AG08395 (cell line): ENCODE measurements at places on chromosomes 12 and 14.

- DNase-seq, result no peak
Observed at GRCh38 chr14:45526715-45527549, 273.9 kb upstream of the MIS18BP1 start.

DNA sequence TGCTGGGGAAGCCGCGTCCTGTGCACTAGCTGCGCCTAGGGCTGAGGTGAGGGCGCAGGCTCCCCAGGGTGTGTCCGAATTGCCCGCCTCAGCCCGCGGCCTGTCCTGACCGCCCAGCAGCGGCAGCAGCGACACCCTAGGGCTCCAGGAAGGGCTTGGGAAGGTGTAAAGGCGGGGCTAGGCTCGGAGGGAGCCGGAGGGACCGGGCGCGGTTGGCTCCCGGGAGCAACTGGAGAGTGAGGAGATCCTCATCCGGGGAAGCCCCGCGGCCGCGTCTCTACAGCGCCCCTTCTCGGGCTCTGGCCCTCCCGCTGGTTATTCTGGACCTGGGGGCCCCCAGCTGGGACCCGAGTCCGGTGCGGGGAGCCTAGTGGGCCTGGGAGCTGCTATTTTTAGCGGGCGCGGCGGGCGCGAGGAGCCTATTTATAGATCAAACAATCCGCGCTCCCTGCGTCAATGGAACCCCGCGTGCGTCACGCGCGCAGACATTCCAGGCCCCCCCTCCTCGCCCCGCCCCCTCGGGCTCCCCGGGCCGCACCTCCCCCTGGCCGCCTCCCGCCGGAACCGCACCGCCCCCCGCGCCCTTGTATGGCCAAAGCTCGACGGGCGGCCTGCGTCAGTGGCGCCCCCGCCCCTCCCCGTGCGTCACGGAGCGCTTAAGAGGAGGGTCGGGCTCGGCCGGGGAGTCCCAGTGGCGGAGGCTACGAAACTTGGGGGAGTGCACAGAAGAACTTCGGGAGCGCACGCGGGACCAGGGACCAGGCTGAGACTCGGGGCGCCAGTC, at the start of gene NR4A1:
TSS of gene NR4A1 (plus strand) at position 685 of the 784 bp plus-strand sequence. CDS start 2,887 bp downstream, outside the sequence.
- DNase-seq, result peak; percentile 98

DNA sequence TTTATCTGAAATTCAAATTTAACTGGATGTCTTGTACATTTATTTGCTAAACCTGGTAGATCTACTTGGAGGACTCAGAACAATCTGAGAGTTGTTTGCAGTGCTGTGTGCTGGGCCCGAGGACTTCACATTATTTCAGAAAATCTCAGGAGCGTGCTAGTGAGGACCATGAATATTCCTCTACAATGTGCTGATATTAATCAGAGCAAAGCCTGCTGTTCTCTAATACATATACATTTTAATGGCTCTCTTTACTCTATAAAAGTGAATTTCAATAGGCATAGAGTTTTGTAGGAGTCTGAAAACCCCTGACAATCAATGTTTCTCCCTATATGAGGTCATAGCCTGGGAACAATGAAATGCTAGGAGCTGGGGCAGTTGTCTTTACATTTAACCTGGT, 144.3 kb downstream of the NEDD1 start:
- DNase-seq, result no peak

DNA sequence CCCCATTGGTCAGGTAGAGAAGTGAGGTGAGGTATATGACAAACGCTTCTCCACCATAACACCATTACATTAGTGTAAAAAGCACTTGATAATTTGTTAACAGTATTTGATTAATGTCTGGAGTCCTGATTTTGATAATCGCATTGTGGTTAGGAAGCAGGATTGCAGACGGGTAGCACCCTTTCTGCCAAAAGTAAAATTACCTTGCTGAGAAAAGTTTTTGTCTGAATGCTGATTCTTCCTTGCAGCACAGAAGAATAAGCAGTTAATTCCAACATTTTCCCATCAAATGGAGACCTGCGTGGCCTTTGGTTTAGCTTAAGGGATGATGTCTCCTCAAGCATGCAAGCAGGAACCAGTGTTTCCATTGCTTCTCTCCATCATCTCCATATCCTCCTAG, 1090.2 kb upstream of the TMEM132C start:
- DNase-seq, result no peak

GRCh38 chr14:63492391-63492790, 50.8 kb downstream of the PPP2R5E start:
- peak; percentile 79 for DNase-seq

DNA sequence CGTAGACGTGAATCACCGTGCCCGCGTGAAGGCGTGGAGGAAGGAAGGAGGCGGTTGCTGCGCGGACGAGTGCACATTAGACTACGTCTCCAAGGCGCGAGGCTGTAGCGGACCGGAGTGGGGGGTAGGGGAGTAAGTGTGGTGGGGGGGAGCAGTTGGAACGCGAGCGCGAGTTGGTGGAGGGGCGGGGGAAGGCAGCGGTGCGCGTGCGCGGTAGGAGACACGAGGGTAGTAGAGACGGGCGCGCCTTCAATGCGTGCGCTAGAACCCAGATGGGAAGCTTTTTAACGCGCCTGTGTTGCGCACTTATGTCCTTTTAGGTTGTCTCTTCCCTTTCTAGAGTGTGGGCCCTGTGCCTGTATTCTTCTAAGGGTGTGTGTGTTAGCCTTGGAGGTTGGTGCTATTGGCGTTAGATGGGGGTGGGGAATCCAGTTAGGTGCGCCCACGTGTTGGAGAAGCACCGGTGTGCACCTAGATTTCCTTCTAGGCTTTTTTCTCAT, 604 bp downstream of the EIF4B start:
- peak; percentile 82 for DNase-seq

- peak; percentile 55 for DNase-seq
Observed at GRCh38 chr12:113298861-113299545, 35.9 kb downstream of the SLC8B1 start.

DNA sequence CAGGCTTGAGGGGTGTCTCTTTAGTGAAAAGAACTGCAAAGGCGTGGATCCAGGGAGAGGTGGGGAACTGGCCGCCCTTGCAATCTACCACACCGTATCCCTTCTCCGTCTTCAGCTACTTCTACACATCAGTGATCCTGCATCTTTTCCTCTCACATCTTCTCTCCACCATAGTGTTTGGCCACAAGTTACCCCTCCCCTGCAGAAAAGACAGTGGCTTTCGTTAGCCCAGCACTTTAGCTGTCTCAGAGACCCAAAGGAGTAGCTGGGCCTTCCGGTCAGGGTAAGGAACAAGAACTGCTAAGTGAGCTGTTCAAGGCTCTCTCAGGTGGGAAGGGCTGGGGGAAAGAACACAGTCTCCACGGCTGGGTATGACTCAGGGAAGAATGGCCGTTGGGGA, 158.4 kb downstream of the NDUFA12 start:
- no peak for DNase-seq

DNA sequence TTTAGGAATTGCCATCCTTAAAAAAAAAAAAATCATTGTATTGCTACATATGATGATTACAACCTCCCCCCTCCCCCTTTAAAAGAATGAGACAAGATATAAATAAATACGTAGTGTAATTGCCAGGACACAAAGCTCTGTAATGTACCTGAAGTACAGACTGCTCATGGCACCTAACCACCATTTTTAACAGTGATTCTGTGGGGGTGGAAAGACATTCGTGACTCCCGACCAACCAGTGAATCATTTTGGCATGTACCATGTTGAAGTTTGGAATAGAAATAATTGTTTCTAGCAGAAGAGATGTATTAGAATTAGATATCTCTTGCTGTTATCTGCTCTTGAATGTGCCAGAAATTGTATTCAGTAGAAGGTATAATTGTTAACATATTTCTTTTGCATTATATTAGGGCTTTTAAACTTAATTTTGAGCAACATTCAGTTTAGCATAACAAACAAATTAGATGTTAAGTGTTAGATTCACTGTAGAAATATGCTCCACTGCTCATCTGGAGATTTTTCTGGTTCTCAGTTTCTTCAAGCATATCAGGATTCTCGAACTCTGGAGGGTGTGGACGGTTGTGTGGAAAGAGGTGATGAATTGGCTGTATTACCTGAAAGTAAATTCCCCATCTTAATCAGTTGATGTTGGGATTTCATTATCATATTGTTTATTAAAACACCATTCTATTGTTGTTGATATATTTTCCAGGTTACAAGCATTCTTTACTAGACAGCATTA, 31.1 kb downstream of the FRS2 start:
- peak; percentile 37 for DNase-seq

DNA sequence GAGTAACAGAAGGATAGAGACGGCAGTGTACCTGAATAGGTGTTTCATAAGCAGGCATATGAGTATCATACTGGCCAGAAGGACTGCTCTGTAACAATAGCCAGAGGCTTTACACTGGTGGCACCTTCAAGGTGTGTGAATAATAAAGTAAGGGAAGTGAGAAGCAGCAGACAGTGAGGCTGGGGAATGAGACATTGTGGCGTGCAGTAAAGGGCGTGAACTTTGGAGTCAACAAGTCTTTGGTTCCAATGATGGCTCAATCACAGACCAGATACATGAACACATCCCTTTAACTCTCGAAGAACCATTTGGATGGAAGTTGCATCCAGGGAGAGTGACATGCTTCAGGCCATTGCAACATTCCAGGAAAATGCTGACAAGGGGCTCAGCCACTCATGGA, 32.0 kb upstream of the CCND2 start:
- DNase-seq, result no peak

DNA sequence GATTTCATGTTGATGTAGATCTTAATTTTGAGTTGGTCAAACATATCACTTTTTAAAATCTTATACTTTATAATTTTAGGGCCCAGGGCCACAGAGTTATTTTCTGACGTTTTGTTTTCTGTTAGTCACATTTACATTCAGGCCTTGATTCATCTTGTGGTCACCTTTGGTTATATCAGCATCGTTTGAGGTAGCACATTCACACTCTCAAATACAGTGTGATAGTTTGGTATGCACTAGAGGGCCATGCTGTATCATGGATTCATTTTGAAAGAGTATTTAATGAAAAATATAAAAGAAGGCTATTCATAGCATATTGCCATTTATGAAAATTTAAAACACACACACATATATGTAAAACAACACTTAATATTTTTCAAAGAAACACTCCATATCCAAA, 274.6 kb downstream of the RAD51B start:
- no peak for DNase-seq

- DNase-seq, result no peak
Observed at GRCh38 chr12:50240096-50240791, 43.1 kb downstream of the LIMA1 start.

DNA sequence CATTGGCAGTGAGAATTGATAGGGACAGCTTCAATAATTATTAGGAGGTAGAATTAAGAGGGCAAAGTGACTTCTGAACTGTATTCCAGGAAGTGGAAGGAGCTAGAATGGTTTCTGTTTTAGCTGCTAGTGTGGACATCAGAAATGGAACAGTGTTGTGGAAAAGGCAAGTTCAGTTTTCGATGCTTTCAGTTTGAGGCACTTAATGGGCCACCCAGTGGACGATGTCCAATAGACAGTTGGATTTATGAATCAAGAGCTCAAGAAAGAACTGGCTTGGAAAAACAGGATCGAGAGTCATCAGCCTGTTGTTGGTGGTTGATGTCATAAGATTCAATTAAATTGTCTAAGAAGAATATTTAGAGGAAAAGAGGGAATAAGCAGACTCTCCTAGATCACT, 136.3 kb downstream of the DYRK2 start:
- DNase-seq, result no peak

DNA sequence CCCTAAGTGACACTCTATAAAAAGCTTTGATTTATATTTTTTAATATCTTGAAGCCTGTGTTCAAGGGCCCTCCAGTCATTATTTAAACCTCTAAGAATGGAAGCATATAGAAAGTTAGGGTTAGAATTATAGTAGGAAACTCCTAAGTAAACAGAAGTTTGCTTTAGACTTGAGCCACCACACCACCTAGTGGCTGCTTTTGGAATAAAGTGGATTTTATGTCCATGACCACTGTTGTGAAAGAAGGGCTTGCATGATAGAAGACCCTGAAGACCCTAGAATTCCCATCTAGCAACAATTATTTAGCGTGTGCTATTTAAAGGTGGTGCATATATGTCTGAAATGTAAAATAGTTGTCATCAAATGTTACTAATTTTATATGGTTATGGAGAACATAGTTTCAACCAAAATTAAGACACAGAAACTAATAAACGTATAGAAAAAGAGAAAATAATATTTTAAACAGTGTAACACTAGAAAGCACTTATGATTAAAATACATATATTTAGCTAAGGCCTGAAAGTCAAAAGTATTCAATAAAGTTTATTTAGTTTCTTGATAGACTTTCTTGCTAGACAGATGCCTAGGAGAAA, 21.3 kb downstream of the LRRIQ1 start:
- peak; percentile 29 for DNase-seq

DNA sequence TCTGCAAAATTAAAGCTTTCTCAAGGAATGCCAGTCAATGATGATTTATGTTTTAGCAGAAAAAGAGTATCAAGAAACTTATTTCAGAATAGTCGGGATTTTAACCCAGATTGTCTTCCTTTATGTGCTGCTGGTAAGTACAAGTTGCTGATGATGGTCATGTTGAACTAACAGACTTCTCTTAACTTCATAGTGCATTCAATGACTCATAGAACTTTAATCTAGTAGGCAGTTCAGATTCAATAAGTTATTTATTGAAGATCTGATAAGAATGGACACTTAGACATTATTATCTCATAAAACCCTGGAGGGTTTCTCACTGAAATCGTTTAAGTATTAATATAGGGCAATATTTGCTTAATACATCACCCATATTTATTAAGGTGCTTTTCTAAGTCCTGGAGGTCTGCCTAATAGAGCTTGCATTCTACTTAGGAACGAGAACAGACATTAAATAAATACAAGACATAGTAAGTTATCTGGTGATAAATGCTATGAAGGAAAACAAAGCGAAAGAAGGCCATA, 33.8 kb downstream of the TOGARAM1 start:
- DNase-seq, result no peak

GRCh38 chr12:52200086-52200780, 8.4 kb upstream of the KRT80 start:
- no peak for DNase-seq

DNA sequence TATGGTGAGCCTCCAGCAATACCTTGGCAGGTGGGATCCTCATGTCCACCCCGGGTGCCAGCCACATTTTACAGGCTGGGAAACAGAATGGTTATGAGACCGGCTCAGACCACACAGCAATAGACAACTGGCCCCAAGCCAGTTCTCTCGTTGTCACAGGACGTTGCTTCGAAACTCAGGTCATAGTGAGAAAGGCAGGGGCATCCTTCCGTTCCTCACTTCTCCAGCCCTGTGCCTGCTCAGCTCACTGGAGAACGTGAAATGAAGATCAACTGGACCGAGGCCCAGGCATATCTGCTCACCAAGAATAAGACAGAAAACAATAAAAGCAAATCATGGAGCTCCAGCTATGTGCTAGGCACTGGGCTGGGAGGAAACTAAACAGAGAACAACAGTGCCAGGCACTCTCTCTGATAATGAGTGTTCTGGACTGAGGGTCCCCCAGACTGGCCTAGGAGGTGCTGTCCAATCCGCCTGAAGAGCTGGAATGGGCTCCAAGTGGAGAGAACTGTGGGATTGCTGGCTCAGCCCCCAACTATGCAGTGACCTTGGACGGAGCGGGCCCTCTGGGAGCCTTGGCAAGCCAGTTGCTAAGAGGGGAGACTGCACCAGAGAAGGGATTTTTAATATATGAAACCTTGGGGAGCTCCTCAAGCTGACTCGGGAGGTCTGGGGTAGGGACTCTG, 18.8 kb upstream of the FAIM2 start:
- DNase-seq, result no peak

- DNase-seq, result no peak
Observed at GRCh38 chr12:109764776-109765445, 51.3 kb downstream of the FAM222A start.

- no peak for DNase-seq
Observed at GRCh38 chr14:34129927-34130552, 179.2 kb upstream of the EGLN3 start.
